ENCODE measurements at places on chromosomes 6 and 20.
A peak's percentile ranks its signal among the peaks of the same experiment; 100 is the strongest.

DNA sequence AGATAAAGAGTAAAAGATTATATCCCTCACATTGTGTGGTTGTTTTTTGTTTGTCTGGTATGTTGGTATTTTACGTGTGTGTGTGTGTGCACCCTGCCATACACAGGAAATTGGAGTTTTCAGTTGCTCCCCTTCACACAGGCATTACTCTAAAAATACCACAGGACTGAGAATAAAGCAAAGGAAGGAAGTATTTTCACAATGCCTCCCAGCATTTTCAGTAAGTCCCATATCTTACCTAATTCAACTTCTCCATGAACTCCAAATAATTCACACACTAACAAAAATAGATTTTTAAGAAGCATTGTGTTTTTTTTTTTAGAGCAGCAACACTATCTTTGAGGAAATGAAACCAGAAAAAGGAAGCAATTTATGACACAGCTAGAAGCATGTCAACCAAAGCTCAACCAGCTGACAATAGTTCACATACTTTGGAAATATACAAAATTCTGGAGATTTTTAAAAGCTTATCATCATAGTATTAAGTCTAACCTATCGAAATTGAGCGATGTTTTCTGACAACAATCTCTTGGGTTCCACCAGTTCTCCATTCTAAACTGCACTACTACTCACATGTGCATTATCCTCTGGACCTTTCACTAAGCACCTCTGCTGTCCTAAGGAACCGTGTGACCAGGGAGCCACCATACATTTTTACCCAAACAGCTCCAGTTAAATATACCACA is 2.1 kb downstream of the UBE2J1 start:
- DNase-seq = peak; percentile 35

DNA sequence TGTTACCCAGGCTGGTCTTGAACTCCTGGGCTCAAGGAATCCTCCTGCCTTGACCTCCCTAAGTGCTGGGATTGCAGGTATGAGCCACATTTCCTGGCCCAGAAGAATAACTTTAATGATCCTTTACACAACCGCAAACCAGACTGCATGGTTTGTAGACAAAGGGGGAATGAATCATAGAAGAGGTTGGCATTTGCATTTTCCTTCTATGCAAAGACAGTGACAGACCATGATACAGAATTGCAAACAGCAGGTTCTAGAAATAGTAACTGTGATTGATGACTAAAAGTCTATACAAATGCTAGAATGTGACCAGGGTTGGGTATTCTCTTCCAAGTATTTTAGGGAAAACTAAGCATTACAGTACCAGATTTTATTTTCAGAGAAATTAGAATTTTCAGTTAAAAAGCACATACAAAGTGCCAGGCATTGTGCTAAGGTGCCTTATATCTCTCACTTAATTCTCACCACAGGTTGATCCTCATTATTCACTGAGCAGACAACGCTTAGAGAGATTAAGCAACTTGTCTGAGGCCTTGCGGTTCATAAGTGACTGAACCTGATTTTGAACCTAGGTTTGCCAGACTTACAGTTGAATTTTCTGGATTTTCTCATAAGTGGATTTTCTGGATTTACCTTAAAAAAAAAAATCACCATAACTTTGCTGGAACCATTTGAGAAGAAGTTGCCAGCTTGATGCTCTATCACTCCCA is 146.6 kb downstream of the ZFAND3 start:
- DNase-seq = peak; percentile 95

DNA sequence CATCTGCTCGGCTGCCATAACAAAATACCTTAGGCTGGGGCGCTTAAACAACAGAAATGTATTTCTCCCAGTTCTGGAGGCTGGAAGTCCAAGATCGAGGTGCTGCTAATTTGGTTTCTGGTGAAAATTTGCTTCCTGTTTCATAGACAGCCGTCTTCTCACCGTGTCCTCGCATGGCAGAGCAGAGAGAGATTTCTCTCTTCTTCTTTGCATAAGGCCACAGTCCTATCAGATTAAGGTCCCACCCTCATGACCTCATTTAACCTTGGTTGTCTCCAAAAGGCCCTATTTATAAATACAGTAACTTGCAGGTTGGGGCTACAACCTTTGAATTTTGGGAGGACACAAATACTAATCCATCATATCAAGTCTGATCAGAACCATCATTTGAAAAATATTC is 544.3 kb downstream of the KIF16B start:
- no peak for DNase-seq

GRCh38 chr6:53645859-53646258 is 19.7 kb downstream of the KLHL31 start:
- no peak for DNase-seq

- no peak for DNase-seq
Measured at GRCh38 chr6:3297909-3298308, 39.2 kb downstream of the PSMG4 start.

DNA sequence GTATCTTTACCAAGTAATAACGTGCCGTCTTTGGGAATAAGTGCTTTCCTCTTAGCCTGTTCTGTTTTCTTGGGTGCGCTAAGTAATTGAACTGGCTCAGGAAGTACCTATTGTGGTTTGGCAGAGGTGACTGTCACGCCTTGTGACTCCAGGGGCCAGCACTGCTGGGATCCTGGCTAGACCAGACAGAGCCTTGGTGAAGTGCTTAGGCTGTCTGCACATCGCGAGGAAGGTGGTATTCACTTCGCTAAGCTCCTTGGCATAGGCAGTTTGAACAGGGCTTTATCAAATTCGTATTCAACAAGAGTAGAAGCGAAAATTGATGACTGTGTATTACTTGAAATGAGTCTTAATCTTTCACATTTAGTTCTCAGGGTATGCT is 17.6 kb downstream of the PRDM1 start:
- DNase-seq = peak; percentile 49

GRCh38 chr6:81690073-81690472 is 62.4 kb downstream of the TENT5A start:
- no peak for DNase-seq

DNA sequence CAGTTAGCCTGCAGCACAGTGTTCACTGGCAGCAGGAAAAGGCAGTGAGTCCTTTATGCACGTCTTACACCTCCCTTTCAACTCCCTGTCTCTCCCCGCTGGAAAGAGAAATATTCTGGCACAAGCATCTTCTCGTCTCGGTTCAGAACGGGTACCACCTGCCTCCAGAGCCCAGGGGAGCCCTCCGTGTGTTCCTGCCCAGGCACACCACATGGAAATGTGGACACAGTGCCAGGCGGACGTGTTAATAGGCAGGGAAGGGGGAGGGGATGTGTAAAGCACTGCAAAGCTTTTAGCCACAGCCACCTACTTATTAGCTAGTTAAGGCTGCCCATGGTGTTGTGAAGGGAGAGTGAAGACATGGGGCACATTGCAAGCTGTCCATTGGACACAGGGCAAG is 219.7 kb downstream of the FARS2 start:
- no peak for DNase-seq

Data from renal cortical epithelial cell (primary cell).